ENCODE measurements at places on chromosomes 6 and 20. TPM values are rescaled to one million over a fixed set of nuclear protein-coding genes. Genes with fewer than 3 reads are reported as not detected.

FLRT3 gene
- 2.0 TPM for total RNA-seq

SFTA2 gene
- total RNA-seq: not detected

EYS gene
- not detected for total RNA-seq

HLA-G gene
- total RNA-seq: not detected

SLC17A9 gene
- total RNA-seq: 0.08 TPM

CTNNBL1 gene
- 67.8 TPM for total RNA-seq

TMEM217 gene
- 0.99 TPM for total RNA-seq

NKAPL gene
- not detected for total RNA-seq

HLA-DRB5 gene
- not detected for total RNA-seq

ZSWIM1 gene
- 7.1 TPM for total RNA-seq

FAM83B gene
- 0.07 TPM for total RNA-seq

OSER1 gene
- 50.9 TPM for total RNA-seq

CAGE1 gene
- not detected for total RNA-seq
